ENCODE measurements at places on chromosomes 3 and 15.

GRCh38 chr3:170003881-170004356 lies 33.9 kb upstream of the GPR160 start:
- DNase-seq, result no peak

GRCh38 chr3:110902453-110903085 lies 169.0 kb upstream of the NECTIN3 start:
- no peak for DNase-seq

- no peak for DNase-seq
Measured at GRCh38 chr3:117846238-117846637, 1136.7 kb downstream of the TUSC7 start.

DNA sequence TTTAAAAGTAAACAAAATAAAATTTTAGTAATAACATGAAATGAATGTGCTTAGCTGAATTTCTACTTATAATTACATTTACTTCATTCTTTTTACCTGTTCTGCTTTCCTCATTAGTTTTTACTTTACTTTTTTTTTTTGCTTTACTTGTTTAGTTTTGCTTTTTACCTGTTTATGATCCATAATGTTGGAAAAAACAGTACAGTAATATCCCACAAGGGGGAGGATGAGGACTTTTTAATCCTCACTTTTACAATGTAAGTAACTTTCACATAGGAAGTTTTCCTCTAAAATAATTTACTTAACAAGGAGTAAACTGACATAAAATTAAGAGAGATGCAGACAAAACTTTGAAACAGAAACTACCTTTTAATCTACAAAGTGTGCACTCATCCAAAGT lies 268.7 kb downstream of the TBC1D5 start:
- no peak for DNase-seq

- DNase-seq, result no peak
Measured at GRCh38 chr15:28889346-28889745, 3.6 kb downstream of the APBA2 start.
